CD4-positive, alpha-beta T cell treated with Interferon alpha-2 for 1 hour (primary cell): ENCODE measurements at places on chromosomes 2 and 18.

GRCh38 chr2:78020491-78020890 lies 498.3 kb upstream of the LRRTM4 start:
- no peak for DNase-seq

DNA sequence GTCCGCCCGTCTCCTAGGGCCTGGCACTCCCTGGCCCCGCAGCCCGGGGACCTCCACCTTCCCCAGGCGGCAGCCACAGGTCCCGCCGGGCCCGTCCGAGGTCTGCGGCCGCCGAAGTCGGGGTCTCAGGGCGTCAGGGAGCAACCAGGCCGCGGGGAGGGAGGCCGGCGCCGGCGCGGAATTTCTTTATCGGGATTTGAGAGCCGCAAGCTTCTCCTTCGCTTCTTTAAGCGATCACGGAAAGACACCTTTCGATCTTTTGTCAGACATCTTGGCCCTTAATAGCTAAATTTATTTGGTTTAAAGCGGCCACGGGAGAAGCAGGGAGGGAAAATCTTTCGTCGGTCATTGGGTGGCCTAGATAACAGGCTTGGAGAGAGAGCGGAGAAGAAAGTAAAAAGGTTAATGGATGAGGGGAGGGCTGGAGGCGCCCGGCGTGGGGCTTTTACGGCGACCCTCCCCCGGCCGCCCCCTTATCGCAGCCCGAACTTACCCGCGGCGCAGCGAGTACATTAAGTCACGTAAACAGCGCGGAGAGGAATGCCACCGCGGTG lies 4.3 kb upstream of the GATA6 start:
- DNase-seq = no peak

- no peak for DNase-seq
Measured at GRCh38 chr18:68427951-68428401, 286.9 kb downstream of the TMX3 start.

DNA sequence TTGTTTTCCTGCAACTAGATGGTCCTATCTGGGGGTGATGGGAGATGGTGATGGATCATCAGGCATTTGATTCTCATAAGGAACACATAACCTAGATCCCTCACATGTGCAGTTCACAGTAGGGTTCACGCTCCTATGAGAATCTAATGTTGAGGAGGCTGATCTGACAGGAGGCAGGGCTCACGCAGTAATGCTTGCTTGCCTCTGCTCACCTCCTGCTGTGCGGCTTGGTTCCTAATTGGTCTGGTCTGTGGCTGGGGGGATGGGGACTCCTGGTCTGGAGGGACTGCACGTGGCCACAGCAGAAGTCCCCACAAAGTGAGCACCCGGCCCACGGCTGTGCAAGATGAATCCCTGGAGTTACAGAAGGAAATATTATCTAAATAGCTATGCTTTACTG lies 11.3 kb downstream of the MC5R start:
- no peak for DNase-seq

GRCh38 chr2:43387092-43388062 lies 161.0 kb upstream of the ZFP36L2 start:
- DNase-seq = no peak

- no peak for DNase-seq
Measured at GRCh38 chr2:51711766-51712165, 679.8 kb upstream of the NRXN1 start.

DNA sequence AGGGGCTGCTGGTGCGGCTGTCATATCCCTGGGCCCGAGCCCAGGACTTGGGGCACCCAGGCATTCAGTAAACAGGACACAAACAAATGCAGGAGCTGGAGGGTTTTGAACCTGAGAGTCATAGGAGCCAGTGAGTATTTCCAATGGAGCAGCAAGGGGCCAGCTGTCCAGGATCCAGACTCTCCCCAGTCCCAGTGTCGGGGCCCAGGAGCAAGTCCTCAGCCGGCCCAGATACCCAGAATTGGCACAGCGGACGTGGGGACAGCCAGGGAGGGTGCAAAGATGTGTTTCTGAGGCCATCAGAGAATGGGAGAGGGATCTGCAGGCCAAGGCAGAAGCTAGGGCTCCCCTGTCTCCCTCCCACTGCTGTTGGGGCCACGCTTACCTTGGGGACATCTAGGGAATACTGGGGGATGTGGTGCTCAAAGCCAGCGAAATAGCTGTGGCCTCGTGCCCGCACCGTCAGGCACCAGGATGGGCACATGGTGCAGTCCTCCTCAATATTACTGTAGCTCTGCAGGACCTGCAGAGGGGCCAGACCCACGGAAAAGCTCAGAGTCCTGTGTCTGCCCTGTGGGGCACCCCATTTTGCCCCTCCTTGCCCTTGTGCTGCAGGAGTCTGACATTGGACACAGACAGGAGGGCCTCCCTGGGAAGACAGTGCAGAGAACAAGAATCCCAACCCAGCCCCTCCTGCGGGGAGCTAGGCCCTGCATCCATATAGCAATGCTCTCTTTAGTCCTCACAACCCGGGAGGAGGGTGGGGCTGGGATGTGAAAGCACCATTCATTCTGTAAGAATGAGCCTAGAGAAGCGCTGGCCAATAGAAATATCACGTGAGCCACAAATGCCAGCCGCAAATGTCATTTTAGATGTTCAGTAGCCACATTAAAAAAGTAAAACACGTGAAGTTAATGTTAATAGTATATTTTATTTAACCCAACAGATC lies 15.4 kb downstream of the CFAP65 start:
- no peak for DNase-seq

GRCh38 chr18:48730010-48730409 lies 191.2 kb downstream of the CTIF start:
- no peak for DNase-seq

- DNase-seq = peak; percentile 5
Measured at GRCh38 chr2:181656450-181657291, at the start of gene CERKL. Gene CERKL (minus strand): TSS chr2:181657105. CDS start chr2:181657006, 99 bp downstream.
